ENCODE measurements at places on chromosomes 1 and 21.
A peak's percentile ranks its signal among the peaks of the same experiment; 100 is the strongest.

GRCh38 chr1:75641325-75641724, 30.4 kb upstream of the SLC44A5 start:
- no peak for DNase-seq

GRCh38 chr1:181737056-181737455, 253.7 kb downstream of the CACNA1E start:
- no peak for DNase-seq

DNA sequence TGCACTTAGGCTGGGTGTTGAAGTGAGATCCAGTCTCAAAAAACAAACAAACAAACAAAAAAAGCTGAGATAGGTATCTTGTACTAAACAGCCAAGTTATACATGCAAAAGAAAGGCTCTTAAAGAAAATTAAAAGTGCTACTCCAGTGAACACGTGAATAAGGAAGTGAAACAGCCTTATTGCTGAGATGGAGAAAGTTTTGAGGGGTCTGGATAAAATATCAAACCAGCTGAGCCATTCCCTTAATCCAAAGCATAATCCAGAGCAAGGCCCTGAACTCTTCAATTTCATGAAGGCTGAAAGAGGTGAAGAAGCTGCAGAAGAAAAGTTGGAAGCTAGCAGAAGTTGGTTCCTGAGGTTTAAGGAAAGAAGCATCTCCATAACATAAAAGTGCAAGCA, 360.5 kb upstream of the DAB1 start:
- no peak for DNase-seq

DNA sequence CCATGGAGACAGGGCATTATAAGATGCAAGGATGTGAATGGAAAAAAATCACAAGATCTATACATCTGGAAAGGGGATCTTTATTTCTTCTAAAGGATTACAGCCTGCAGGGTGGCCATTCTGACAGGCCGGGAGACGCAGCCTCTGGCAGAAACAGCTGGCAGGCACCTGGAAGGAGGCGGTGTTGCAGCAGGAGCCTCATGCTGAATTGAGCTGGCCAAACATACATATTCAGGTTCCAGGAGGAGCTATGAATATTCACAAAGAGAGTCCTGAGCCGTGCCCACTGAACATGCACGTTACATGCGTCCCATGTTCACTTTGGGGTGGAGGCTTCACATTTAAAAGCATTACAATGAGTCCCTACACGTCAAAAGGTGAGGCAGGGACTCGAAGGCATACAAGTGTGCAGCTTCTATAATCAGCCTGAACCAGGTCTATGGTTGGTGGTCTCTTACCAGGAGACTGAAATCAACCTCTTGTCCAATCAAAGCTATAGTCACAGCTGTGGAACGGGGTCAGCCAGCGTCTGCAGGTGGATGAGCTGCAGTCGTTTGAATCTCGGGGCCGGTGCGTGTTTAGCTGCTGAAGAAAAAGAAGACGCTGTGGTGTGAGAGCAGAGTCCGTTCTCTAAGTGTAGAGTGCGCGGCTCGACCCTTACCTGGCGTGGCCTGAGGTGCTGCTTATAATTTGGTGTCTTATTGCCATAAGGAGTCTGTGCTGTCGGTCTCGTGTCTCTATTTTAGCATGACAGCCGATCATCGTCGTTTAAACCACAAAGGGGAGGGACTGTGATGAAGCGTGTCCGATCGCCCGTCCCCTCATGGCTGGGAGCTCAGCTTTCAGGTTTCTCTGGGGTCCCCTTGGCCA, 183.0 kb downstream of the ETS2 start:
- DNase-seq, result no peak

DNA sequence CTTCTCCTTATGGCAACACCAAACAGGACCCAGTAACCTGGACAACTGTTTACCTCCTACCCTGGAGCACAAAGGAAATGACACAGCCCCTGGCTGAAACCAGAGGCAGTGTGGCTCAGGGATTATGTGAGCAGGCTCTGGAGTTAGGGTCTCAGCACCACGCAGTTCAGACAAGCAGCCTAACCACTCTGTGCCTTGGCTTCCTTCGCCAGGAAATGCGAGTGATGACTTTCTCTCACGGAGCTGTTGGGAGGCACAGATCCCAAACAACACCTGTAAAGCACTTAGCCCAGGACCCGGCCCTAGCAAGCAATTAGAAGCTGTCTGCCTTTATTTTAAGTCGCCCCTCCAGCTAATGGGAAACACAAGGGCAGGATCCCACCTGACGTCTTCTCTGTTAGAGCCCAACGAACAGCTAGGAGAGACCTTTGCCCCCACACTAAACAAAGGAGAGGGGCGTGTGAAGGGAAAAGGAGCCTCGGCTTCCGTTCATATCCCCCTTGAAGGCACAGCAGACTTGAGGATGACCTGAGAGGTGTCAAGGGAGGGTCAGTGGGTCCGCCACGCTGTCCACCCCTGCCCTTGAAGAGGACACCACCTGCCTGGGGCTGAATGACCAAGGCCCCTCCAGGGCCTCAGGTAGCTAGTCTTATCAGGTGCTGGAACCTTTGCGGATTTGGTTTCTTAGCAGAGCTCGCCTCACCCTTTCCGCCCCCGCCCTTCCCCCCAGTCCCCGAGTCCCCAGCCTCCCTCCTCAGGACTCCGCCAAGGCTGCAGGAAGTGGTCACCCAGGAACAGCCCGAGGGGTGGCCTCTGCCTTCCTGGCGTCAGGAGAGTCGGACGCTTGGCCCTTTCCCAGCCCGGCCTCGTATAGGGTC, 860 bp downstream of the TMEM63A start:
- peak; percentile 49 for DNase-seq

DNA sequence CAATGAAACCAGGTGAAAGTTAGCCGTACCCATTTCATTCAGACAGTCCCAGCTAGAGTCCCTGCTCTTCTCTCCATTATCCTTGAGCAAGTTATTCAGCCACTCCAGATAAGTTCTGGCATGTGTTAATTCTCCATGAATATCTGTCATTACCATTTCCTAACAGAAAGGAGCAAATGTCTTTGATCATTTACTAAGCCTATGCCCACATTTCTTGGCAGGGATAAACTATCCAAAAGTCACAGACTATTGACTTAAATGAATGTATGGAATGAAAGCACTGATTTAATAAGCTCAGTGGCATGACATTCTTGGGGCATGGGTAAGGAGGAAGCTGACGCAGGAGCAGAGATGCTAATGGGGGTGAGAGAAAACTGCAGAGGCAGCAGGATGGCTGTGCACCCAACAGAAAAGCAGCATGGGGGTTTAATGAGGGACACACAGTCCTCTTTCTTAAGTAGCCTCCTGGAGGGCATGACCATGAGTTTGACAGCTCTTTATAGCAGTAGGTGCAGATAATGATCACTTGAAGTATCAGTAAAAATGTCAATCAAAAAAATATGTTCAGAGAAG, 17.6 kb upstream of the DHCR24 start:
- no peak for DNase-seq

DNA sequence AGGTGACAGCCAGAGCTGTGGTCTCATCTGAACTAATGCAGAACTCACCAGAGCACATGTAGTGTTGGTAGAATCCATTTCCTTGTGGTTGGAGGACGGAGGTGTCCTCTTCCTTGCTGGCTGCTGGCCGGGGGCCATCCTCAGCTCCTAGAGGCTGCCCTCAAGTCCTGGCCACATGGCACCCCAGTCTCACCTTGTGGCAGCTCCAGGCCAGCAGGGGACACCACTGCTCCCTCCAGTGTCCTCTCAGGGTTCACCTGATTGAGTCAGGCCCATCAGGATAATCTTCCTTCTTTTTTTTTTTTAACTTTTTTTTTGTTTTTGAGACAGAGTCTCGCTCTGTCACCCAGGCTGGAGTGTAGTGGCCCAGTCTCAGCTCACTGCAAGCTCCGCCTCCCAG, 2.9 kb downstream of the KCNE1 start:
- DNase-seq, result no peak

GRCh38 chr1:48105165-48105564, 108.0 kb upstream of the TRABD2B start:
- DNase-seq, result no peak

- no peak for DNase-seq
These were observed 240.5 kb downstream of the RPS6KC1 start for GRCh38 chr1:213291526-213291925.

GRCh38 chr21:46187814-46188213, 3.6 kb upstream of the SPATC1L start:
- no peak for DNase-seq

DNA sequence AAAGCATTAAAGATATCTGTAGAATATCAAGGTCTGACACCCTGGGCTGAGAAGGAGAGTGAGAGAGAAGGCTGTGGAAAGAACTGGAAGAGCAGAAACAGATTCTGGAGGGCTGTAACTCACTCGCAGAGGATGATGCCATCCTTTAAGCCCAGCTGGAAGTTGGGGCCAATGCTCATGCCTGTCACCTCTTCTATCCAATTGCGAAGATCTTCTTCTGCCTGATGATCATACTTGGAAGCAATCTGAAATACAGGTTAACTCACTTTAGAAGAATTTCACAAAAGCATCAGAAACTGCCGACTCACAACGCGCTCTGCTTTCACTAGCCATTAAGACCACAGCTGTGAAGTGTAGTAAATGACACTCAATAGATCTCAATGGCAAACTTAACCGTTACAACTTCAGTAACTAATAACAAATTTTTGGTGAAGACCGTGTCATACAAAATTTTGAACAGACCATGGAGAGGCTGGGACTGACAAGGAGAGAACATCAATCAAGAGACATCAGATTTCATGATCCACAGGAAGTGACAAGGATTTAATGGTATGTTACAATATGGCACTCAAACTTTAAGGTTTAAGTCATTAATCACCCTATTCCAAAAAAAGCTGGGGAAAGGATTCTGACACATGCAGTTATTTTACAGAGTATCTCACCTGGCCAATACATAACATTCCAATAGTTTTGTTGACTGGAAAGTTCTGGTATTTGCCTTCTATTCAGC, 23.5 kb downstream of the CNN3 start:
- peak; percentile 16 for DNase-seq

DNA sequence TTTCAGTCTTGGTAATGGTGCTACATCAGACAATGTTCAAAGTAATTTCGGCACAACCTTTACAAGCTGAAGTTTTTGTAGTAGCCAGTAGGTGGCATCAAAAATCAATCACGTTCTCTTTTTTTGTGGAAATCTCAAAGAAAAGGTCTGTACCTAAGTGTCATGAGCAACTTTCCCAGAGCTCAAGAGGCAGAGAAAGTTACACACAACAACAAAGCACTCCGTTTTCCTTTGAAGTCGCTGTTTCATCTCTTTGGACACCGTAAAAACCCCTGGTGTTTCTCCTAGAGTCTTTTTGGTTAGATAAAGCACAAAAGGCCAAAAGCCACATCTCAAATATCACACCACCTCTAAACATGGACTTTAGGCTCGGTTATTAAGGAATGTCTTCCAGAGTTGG, 131.6 kb downstream of the LHX8 start:
- DNase-seq, result peak; percentile 38

DNA sequence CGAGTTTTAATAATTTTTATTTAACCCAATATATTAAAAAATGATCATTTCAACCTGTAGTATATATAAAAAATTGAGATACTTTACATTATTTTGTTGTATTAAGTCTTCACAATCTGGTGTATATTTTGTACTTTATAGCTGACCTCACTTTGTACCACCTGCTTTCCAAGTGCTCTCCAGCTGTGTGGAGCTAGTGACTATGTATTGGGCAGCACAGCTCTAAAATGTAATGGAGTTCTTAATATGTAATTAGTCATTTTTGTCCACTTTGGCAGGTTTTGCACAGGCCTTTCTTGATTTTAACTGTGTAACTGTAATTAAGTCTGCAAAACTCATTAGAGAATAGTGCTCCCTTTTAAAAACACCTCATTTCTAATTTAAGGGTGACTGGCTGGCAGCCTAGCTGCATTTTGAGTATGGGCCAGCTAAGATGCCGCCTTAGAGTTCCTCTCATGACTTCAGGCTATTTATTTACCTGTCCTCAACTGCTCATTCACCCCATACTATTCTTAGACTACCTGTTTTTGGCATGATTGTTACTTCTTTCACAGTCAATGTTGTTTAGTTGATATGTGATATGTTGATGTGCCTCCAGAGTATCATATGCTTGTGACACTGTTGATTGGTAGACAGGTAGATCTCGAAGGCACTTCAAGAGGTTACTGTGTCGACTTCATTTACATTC, 43.2 kb downstream of the ZYG11B start:
- no peak for DNase-seq

GRCh38 chr1:115230281-115230680, 107.8 kb downstream of the NGF start:
- no peak for DNase-seq

DNA sequence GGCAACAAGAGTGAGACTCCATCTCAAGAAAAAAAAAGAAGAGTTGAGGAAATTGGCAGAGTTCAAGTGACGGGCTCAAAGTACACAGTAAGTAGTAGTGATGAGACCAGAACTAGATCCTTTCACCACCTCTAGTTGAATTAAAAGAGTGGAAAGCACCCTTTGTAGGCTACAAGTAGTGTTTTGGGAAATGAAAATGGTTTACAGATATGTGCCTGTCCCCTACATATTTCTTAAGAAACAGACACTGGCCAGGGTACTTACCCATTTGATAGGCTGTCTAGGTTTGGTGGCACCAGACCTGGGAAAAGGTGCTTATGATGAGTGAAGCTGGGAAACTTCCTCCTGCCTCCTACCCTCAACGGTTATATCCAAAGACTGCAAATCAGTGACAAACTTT, 163.7 kb upstream of the BEND5 start:
- DNase-seq, result no peak

DNA sequence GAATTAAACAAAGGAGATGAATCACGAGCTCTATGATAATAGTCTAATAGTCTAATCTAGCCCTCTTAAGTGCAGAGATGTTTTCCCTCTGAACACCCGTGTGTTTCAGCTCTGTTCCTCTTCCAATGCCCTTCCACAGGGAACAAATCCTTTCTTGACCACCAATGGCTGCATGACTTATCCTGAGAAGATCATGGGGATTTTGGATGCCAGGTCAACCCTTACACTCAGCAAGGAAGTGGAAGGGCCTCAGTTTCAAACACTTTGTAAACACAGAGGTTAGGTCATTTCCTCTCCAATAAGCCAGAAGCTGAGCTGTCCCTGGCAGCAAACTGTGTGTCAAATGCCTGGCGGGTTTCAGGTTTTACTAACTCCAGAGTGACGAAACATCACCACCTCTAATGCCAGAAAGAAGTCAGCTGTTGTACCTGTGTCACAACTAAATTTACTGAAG, 200.0 kb downstream of the GABPA start:
- DNase-seq, result no peak

- DNase-seq, result no peak
These were observed 6.0 kb upstream of the ST6GALNAC3 start for GRCh38 chr1:76068542-76068941.

GRCh38 chr1:64295136-64295535, 91.7 kb downstream of the UBE2U start:
- no peak for DNase-seq

GRCh38 chr1:173208146-173208545, 1.0 kb upstream of the TNFSF4 start:
- DNase-seq, result no peak

GRCh38 chr21:44778499-44778911, 23.1 kb downstream of the UBE2G2 start:
- no peak for DNase-seq

- no peak for DNase-seq
These were observed 23.1 kb upstream of the B3GALNT2 start for GRCh38 chr1:235527196-235527814.

Data from erythroblast (primary cell).